A549 treated with Hydrocortisone at 1 μM for 4 hours (cell line): ENCODE measurements at places on chromosomes 12 and 14. TPM values are rescaled to one million over a fixed set of nuclear protein-coding genes. Genes with fewer than 3 reads are reported as not detected.

The RIMBP2 gene
- 0.08 TPM in 1 of 5 replicates, not detected in the others for total RNA-seq

The ACRBP gene
- total RNA-seq: 0.18 to 0.56 TPM (median 0.33 TPM) in 3 of 5 replicates, not detected in the others

The ZNF385A gene
- total RNA-seq: 14.3 to 21.7 TPM (median 20.3 TPM) in 5 replicates

The RNASE1 gene
- 0.12 to 0.31 TPM (median 0.15 TPM) in 5 replicates for total RNA-seq

The ASPG gene
- total RNA-seq: 0.09 TPM in 1 of 5 replicates, not detected in the others

The ARHGDIB gene
- total RNA-seq: 0.79 to 1.7 TPM (median 1.1 TPM) in 5 replicates

The SLC5A8 gene
- total RNA-seq: not detected in 5 replicates

The HCAR3 gene
- 0.11 TPM in 1 of 5 replicates, not detected in the others for total RNA-seq

The NUAK1 gene
- total RNA-seq: 5.8 to 6.6 TPM (median 6.0 TPM) in 5 replicates

The DDX11 gene
- total RNA-seq: 40.3 to 48.9 TPM (median 42.2 TPM) in 5 replicates

The RNASE7 gene
- 0.07 TPM in 1 of 5 replicates, not detected in the others for total RNA-seq

The IL22 gene
- total RNA-seq: not detected in 5 replicates
